ENCODE measurements at places on chromosomes 3 and 15. TPM values are rescaled to one million over a fixed set of nuclear protein-coding genes. Genes with fewer than 3 reads are reported as not detected.

The TTC14 gene
- total RNA-seq = 15.1 TPM

The FRMD5 gene
- total RNA-seq = 2.2 TPM

The TRAIP gene
- total RNA-seq = 11.2 TPM

The DUOX1 gene
- not detected for total RNA-seq

The PRSS50 gene
- total RNA-seq = not detected

The POPDC2 gene
- total RNA-seq = 0.50 TPM

The ACKR2 gene
- total RNA-seq = not detected

Data from A549 treated with GW870086 at 1 μM for 4 hours (cell line).